ENCODE measurements at places on chromosomes 7 and 10. TPM values are rescaled to one million over a fixed set of nuclear protein-coding genes. Genes with fewer than 3 reads are reported as not detected.

Gene HMX3
- total RNA-seq: not detected

Gene IRF5
- total RNA-seq: 26.7 TPM

Gene GHRHR
- total RNA-seq: not detected

Gene SLC29A3
- 2.6 TPM for total RNA-seq

Gene SYNPO2L
- 0.10 TPM for total RNA-seq

Gene DRGX
- total RNA-seq: not detected

Gene ZPBP
- total RNA-seq: not detected

Gene COL13A1
- total RNA-seq: 0.52 TPM

Gene C10orf90
- not detected for total RNA-seq

Gene PDK4
- 1.2 TPM for total RNA-seq

Gene BICC1
- 0.21 TPM for total RNA-seq

Gene PLCE1
- not detected for total RNA-seq

Gene GNAT3
- not detected for total RNA-seq

Gene ANKRD7
- 0.42 TPM for total RNA-seq

Gene SLC18A3
- total RNA-seq: 0.10 TPM

Gene STOX1
- total RNA-seq: 0.21 TPM

All from mononuclear cell (primary cell).